ENCODE measurements at places on chromosomes 2 and 18.

DNA sequence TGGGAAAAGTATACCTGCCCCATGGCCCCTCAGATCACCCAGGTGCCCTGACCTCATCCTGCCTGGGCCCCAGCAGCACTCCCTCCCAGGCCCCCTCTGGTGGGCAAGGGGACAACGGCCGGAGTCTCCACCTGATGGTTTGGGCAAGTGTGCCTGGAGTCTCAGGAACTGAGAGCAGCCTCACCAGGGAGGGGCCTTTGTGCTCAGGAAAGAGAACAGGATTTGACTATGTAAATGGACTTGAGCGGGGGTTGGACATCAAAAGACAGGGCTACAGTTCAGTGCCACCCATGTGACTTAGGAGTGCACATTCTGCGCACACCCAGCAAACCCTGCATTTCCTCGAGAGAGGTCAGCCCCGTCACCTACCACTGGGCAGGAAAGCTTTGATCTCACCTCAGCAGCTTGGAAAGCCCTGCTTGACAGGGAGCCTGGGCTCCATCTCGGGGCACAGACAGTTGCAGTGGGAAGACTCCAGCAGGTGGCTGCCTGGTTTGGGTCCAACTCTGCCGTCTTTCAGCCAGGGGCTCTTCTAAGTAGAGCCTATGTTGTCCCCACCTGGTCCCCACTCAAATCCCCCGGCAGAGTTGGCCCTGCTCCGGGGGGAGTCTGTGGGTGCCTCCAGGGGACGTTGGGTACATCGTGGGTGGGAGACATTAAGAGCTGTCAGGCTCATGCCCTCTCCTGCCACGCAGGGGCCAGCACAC is 3.3 kb downstream of the INPP5D start:
- peak overlapping the region; percentile 98 for H3K27ac ChIP-seq
- peaks cover 19% of the 10 kb centered on the region for H3K4me1 ChIP-seq
- DNase-seq: no peak

GRCh38 chr2:181900007-181900651 is 8.6 kb downstream of the ITPRID2 start:
- H3K36me3 ChIP-seq: peaks cover 23% of the 10 kb centered on the region
- DNase-seq: no peak
- no peak overlapping the region for H3K27ac ChIP-seq

GRCh38 chr18:73980289-73980979 is 167.2 kb downstream of the FBXO15 start:
- no peak for DNase-seq
- no peak overlapping the region for H3K4me3 ChIP-seq
- no peaks in the 10 kb centered on the region for H3K36me3 ChIP-seq
- no peaks in the 10 kb centered on the region for H3K27me3 ChIP-seq

DNA sequence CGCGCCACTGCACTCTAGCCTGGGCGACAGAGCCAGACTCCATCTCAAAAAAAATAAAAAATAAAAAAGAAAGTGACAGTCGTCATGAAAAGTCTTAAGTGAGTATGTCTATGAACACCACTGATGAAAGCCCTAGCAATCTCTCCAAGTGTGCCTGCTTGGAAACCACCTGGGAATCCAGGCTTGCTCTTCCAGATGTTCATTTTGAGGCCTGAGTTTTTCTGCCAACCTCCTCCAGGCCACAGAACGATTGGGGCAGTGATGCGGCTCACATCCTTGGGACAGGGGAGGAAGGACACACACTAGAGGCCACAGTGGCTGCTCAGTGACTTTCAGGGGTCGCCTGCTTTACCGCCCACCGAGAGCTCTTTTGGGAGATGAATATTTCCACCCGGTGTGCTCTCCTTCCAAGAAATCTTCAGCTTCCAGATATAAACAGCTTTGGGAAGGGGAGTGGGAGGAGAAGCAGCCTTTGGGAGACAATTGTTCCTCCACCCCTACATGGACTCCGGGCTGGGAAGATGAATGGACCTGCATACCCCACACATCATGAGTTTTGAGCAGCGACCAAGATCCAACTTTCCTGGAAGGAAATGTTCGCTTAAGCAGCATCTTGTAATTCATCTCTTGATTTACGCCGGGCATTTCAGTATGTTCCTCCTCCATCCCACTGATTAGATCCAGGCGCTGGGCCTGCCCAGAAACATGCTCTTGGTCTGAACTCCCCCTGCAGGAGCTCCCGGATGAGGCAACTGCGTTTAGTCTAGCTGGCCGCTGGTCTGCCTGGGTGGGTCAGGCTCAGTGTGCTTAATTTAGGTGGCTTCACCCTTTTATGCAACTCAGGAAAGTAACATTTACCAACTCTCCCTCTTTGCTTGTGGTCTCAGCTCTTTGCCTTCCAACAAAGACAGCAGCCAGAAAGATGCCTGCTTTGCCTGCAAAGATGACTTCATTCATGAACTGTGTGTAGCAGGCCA is 6.2 kb upstream of the ARMC9 start:
- H3K27me3 ChIP-seq: no peaks in the 10 kb centered on the region
- H3K36me3 ChIP-seq: no peaks in the 10 kb centered on the region
- no peak for DNase-seq
- no peak overlapping the region for H3K27ac ChIP-seq

GRCh38 chr2:64727843-64728463 is 74.2 kb upstream of the SERTAD2 start:
- peaks cover 26% of the 10 kb centered on the region for H3K4me1 ChIP-seq
- H3K36me3 ChIP-seq: no peaks in the 10 kb centered on the region
- H3K27ac ChIP-seq: peak overlapping the region; percentile 80
- no peak overlapping the region for H3K4me3 ChIP-seq

GRCh38 chr2:164145093-164145987 is 409.5 kb upstream of the FIGN start:
- H3K27me3 ChIP-seq: no peaks in the 10 kb centered on the region
- no peak overlapping the region for H3K4me3 ChIP-seq
- H3K27ac ChIP-seq: no peak overlapping the region
- H3K36me3 ChIP-seq: no peaks in the 10 kb centered on the region
- no peaks in the 10 kb centered on the region for H3K4me1 ChIP-seq

DNA sequence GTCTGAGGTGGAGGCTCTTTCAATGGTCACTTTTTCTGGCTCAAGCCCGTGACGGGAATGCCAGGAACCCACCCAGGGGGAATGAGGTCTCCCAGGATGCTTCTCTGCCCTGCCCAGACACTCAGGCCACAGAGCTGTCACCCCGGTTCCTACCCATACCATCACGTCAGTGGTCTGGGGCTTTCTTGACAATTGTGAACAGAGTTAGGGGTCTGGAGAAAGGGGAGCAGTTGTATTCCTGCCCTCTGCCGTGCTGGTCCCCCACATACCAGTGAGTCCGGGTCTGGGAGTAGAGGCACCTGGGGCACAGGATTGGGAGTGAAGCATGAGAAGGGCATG is 97.2 kb downstream of the B3GNT2 start:
- no peak for DNase-seq
- no peaks in the 10 kb centered on the region for H3K27me3 ChIP-seq
- H3K4me3 ChIP-seq: no peak overlapping the region
- no peaks in the 10 kb centered on the region for H3K4me1 ChIP-seq

- H3K36me3 ChIP-seq: no peaks in the 10 kb centered on the region
- no peaks in the 10 kb centered on the region for H3K27me3 ChIP-seq
- H3K4me1 ChIP-seq: peaks cover 12% of the 10 kb centered on the region
Observed at GRCh38 chr2:46530639-46531038, 51.3 kb downstream of the TMEM247 start.

DNA sequence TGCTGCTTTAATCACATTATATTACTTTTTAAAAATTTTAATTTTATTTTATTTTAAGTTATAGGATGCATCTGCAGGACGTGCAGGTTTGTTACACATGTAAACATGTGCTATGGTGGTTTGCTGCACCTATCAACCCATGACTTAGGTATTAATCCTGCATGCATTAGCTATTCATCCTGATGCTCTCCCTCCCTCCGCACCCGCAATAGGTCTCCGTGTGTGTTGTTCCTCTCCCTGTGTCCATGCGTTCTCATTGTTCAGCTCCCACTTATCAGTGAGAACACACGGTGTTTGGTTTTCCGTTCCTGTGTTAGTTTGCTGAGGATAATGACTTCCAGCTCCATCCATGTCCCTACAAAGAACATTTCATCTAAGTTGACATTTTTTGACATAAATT is 283.2 kb downstream of the CYRIA start:
- H3K27me3 ChIP-seq: peaks cover 5% of the 10 kb centered on the region
- DNase-seq: no peak
- H3K36me3 ChIP-seq: no peaks in the 10 kb centered on the region
- H3K4me3 ChIP-seq: no peak overlapping the region
- no peaks in the 10 kb centered on the region for H3K4me1 ChIP-seq

GRCh38 chr2:64359892-64360657 is 93.9 kb upstream of the LGALSL start:
- no peak overlapping the region for H3K27ac ChIP-seq
- no peak overlapping the region for H3K4me3 ChIP-seq
- no peak for DNase-seq
- no peaks in the 10 kb centered on the region for H3K27me3 ChIP-seq
- no peaks in the 10 kb centered on the region for H3K36me3 ChIP-seq

- no peaks in the 10 kb centered on the region for H3K27me3 ChIP-seq
- no peak for DNase-seq
- no peak overlapping the region for H3K27ac ChIP-seq
- no peak overlapping the region for H3K4me3 ChIP-seq
Observed at GRCh38 chr18:49177071-49177470, 226.3 kb upstream of the SMAD7 start.

- no peaks in the 10 kb centered on the region for H3K36me3 ChIP-seq
- H3K4me3 ChIP-seq: no peak overlapping the region
- H3K27me3 ChIP-seq: peaks cover 6% of the 10 kb centered on the region
- H3K4me1 ChIP-seq: no peaks in the 10 kb centered on the region
Observed at GRCh38 chr2:234178330-234179030, 128.0 kb downstream of the SPP2 start.

- no peak overlapping the region for H3K4me3 ChIP-seq
- no peaks in the 10 kb centered on the region for H3K4me1 ChIP-seq
- H3K27me3 ChIP-seq: no peaks in the 10 kb centered on the region
- H3K27ac ChIP-seq: no peak overlapping the region
Observed at GRCh38 chr2:207319316-207319715, 153.6 kb upstream of the KLF7 start.

DNA sequence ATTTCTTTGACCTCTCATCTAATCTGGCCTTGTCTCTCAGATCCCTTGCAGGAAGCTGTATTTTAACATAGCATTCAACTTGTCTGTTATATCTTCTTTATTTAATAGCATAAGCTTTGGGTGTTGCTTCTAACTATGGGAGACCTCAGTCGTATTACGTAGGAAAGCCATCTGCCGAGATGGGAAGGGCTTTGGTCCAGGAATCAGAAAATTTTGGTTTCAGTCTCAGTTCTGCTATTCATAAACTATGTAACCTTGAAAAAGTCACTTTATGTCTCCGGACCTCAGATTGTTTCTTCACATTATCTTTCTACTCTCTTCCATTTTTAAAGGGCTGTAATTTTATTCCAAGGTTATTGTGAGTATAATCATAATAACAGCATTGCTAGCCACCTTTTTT is 297.7 kb downstream of the SATB2 start:
- H3K27me3 ChIP-seq: no peaks in the 10 kb centered on the region
- H3K4me3 ChIP-seq: no peak overlapping the region
- no peaks in the 10 kb centered on the region for H3K4me1 ChIP-seq
- H3K36me3 ChIP-seq: no peaks in the 10 kb centered on the region
- H3K27ac ChIP-seq: no peak overlapping the region

- no peaks in the 10 kb centered on the region for H3K36me3 ChIP-seq
- no peak for DNase-seq
- H3K27ac ChIP-seq: no peak overlapping the region
- no peak overlapping the region for H3K4me3 ChIP-seq
- H3K27me3 ChIP-seq: no peaks in the 10 kb centered on the region
- H3K4me1 ChIP-seq: no peaks in the 10 kb centered on the region
Observed at GRCh38 chr2:20404950-20405349, 41.9 kb upstream of the RHOB start.

DNA sequence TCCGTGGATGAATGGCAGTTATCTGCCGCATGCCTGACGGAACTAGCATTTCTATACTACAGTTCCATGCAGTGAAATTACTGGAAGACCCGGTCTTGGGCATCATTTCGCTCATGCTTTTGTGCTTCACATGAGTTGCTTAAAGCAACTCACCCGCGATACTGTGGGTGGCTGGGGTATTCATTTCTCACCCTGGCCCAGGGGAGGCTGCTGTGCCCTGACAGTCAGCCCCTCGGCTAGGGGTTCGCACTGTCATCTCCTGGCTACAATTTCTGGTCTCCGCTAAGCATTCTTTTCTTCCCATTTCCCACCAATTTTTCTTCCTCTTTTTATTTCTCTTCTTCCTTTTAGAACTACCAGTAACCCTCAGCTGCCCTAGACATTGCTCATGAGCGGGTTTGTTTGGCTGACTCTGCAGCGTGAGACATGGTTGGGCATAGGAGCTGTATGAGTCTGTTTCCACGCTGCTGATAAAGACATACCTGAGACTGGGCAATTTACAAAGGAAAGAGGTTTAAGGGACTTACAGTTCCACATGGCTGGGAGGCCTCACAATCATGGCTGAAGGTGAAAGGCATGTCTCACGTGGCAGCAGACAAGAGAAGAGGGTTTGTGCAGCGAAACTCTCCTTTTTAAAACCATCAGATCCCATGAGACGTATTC is 16.5 kb upstream of the CNDP2 start:
- peaks cover 3% of the 10 kb centered on the region for H3K4me1 ChIP-seq
- no peak overlapping the region for H3K27ac ChIP-seq
- no peaks in the 10 kb centered on the region for H3K27me3 ChIP-seq
- no peaks in the 10 kb centered on the region for H3K36me3 ChIP-seq

DNA sequence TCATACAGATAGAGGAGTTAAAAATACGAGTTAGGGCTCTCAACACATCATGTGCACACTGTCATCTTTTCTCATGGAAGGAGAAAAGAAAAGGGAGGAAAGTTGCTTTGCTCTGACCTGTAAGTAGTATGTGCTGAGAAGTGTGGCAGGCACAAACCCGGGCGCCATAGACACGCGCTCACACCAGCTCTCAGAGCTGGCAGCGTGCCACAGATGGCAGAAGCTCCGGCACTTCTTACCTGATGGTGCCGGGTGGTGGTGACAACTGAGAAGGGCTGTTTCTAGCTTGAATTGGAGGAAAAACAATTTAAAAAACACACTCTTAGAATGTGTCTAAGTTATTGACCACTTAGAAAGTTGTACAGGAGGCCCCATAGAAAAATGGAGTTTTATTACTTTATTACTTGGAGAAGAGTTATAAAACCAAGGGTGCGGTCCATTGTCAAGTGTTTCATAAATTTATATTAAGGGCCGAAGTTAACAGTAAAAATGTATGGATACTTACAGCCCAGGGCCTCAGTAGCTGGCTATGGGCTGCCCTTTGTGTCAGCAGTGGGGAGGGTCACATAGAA is 92.2 kb downstream of the DPP4 start:
- DNase-seq: no peak
- no peaks in the 10 kb centered on the region for H3K36me3 ChIP-seq
- H3K27ac ChIP-seq: no peak overlapping the region
- H3K27me3 ChIP-seq: no peaks in the 10 kb centered on the region
- peaks cover 2% of the 10 kb centered on the region for H3K4me1 ChIP-seq
